ENCODE measurements at places on chromosomes 1 and 21.

GRCh38 chr1:12387641-12388040 is 157.8 kb downstream of the VPS13D start:
- DNase-seq, result no peak

GRCh38 chr1:109479311-109479710 is 4.4 kb upstream of the ATXN7L2 start:
- no peak for DNase-seq

DNA sequence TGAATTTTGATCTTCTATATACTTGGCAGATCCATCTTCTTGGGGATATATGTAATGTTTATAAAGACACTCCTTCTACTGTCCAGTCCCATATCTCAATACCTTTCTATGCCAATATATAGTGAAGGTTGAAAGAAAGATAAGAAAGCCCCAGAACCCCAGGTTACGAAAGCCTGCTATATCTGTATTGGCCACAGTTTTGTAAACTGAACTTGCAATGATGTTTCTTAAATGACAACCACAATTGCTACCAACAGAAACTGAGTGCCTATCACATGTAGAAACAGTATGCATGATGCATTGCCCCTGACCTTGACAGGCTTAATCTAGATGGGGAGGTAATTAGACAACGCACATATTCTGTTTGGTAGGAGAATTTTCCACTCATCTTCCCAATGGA is 7.8 kb upstream of the RIMKLA start:
- DNase-seq, result no peak

GRCh38 chr1:38454236-38454635 is 405.3 kb downstream of the RRAGC start:
- no peak for DNase-seq

DNA sequence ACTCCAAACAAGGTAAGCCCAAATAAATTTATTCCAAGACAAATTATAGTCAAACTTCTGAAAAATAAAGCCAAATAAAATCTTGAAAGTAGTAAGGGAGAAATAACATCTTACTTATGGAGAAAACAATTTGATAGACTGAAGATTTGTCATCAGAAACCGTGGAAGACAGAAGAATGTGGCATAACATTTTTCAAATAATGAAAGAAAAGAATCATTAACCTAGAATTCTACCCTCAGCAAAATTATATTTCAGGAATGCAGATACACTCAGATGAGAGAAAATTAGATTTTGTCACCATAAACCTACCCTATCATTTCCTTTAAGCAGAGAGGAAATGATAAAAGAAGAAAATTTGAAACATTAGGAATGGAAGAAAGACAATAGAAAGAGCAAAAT is 27.3 kb upstream of the PADI1 start:
- DNase-seq, result no peak

DNA sequence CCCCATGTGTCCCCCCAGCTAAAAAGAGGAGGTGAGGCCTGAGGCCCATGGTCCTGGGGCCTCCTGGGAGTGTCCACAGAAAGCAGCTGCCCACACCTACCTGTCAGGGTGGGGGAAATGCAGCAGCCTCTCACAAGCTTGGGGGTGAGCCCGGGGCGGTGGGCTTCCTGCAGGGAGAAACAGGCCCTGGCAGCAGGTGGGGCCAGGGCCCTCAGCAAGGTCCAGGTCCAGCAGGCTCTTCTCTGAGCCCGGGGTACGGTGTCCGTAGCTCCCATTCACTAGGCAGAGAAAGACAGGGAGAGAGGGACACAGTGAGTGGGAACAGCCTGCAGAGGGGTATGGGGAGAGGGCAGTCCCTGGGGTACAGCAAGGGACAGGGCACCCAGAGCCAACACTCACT is 139.0 kb downstream of the GLIS1 start:
- DNase-seq, result no peak

DNA sequence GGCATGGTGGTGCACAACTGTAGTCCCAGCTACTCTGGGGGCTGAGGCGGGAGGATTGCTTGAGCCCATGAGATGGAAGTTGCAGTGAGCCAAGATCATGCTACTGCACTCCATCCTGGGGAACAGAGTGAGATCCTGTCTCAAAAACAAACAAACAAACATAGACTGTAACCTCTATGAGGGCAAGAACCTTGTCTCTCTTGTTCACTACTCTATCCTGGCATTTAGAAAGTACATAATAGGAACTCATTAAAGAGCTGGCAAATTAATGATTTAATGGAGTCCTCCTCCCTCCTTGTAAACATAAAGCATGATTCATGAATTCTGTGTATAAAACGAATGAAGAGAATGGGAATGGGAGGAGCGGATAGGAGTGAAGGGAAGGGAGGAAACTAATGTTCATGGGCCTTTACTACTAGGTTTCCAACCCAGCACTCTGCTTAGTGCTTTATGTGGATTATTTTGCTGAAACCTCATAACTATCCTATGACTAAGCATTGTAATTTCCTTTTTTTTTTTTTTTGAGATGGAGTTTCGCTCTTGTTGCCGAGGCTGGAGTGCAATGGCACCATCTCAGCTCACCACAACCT is 8.6 kb downstream of the LMOD1 start:
- no peak for DNase-seq

GRCh38 chr1:175394739-175395138 is 202.2 kb upstream of the KIAA0040 start:
- DNase-seq, result peak; percentile 25

DNA sequence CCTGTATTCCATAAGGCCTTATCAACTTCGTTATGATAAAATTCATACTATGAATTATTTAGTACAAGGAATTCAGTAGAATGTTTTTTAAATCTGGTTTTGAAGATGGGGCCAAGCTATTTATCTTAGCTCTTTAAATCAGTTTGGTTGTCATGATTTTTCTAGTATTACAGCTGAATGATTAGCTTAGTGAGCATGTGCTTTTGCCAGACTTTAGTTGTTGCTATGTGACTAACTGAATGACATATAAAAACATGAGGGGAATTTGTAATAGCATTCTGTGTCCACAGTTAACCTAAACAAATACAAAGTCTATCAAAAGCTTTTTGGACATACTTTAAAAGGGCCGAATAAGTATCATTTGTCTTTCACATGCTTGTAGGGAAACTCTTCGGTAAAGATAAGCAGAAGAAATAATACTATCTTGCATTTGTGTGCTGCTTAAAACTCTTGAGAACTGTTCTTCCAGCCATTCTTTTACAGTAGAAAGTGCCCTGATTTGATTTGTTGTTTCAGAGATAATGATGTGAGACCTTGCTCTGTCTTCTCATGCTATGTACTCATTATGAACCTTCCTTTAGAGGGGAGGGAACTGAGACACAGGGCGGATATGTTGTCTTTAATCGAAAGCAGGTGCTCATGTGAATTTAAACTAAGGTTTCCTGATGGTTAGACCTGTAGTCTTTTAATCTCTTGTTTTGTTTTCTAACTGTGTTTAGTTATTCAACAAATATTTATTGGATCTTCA is 18.8 kb downstream of the NEK7 start:
- DNase-seq, result no peak

- no peak for DNase-seq
Measured at GRCh38 chr1:22919341-22920025, 53.2 kb downstream of the LACTBL1 start.

GRCh38 chr1:191541758-191542157 is 616.5 kb upstream of the RGS18 start:
- no peak for DNase-seq

DNA sequence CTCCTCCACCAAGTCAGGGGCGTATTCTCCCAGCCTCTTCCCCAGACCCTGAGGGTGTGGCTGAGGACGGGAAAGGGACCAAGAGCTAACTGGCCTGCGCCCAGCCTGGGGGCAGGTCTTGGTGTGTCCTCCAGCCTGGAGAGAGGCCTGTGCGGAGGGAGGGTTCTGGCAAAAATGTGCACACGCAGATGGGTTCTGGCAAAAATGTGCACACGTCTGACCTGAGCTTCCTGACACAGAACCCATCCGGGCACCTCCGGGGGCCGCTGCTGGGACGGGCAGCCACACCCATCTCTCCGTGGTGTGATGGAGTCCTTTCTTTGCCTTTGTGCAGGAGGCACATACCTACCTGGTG is 23.1 kb upstream of the PKP1 start:
- DNase-seq, result peak; percentile 81

DNA sequence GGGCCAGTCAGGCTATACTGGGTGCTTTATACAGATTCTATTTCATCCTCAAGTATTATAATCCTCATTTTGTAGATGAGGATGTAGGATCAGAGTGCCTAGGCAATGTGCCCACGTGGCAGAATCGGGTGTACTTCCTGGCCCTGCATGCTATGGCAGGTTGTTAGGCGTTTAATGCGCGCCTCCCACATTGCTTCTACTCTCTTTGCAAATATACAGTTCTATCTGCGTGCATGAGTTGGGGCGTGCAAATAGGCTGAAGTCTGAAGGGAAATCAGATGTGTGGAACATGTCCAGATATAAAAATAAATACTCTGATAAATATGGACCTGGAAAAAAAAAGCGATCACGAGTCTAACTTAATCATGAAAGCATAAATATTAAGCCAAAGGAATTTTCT is 194.7 kb upstream of the FMN2 start:
- DNase-seq, result no peak

GRCh38 chr1:25796811-25797458 is 3.1 kb upstream of the SELENON start:
- peak; percentile 71 for DNase-seq
